ENCODE measurements at places on chromosomes 6 and 20. TPM values are rescaled to one million over a fixed set of nuclear protein-coding genes. Genes with fewer than 3 reads are reported as not detected.

Gene FAM229B
- total RNA-seq = 4.9 TPM

DNA sequence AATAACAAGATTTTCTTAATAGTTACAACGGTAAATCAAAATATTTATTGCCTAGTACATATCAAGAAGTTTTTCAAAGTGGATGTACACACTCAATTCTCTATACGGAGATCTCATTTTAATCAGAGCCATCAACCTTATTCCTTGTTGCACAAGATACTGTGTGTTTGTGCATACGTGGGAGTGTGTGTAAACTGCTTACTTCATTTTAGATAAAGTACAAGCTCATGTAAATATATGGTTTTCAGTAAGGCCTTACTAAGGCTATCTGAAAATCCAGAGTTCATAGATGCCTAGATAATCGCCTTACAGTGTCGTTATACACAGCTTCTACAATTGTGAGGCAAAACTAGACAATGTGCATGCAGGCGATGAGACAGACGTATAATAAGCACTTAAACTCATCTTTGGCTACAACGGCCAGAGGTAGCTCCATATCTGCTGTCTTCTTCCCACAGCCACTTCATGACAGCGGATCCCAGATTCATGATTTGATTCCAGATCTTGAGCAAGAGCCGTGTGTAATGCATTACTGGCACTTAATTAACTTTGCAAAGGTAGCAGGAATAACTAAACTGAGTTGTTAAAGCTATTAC, 2.5 kb downstream of the PERP start:
- no peak overlapping the region for H3K27ac ChIP-seq
- no peak overlapping the region for H3K4me3 ChIP-seq
- H3K27me3 ChIP-seq = no peaks in the 10 kb centered on the region
- no peaks in the 10 kb centered on the region for H3K36me3 ChIP-seq

GRCh38 chr6:65161661-65162060, 545.4 kb downstream of the EYS start:
- H3K4me1 ChIP-seq = no peaks in the 10 kb centered on the region
- no peak overlapping the region for H3K4me3 ChIP-seq
- no peaks in the 10 kb centered on the region for H3K27me3 ChIP-seq
- DNase-seq = no peak
- H3K27ac ChIP-seq = no peak overlapping the region

GRCh38 chr6:145814035-145814500, 527 bp downstream of the FBXO30 start:
- H3K4me1 ChIP-seq = no peaks in the 10 kb centered on the region
- DNase-seq = peak; percentile 39
- H3K27me3 ChIP-seq = no peaks in the 10 kb centered on the region
- no peaks in the 10 kb centered on the region for H3K36me3 ChIP-seq

GRCh38 chr6:92681401-92681800, 738.0 kb downstream of the EPHA7 start:
- DNase-seq = no peak
- no peaks in the 10 kb centered on the region for H3K27me3 ChIP-seq
- H3K36me3 ChIP-seq = no peaks in the 10 kb centered on the region
- no peak overlapping the region for H3K27ac ChIP-seq
- H3K4me1 ChIP-seq = no peaks in the 10 kb centered on the region
- H3K4me3 ChIP-seq = no peak overlapping the region
